ENCODE measurements at places on chromosomes 4 and X. TPM values are rescaled to one million over a fixed set of nuclear protein-coding genes. Genes with fewer than 3 reads are reported as not detected.

CNKSR2 gene
- 2.3 TPM for total RNA-seq

KIF4A gene
- 23.8 TPM for total RNA-seq

MAGEC1 gene
- total RNA-seq: not detected

FAM241A gene
- 0.81 TPM for total RNA-seq

MCF2 gene
- under 0.01 TPM for total RNA-seq

ZNF711 gene
- total RNA-seq: 1.8 TPM

TXK gene
- total RNA-seq: 0.13 TPM

POF1B gene
- total RNA-seq: not detected

GPR82 gene
- not detected for total RNA-seq

PABPC5 gene
- total RNA-seq: 0.76 TPM

EDA gene
- 0.51 TPM for total RNA-seq

TNIP3 gene
- 0.51 TPM for total RNA-seq

FGF5 gene
- 3.5 TPM for total RNA-seq

CTAG1B gene
- total RNA-seq: not detected

ARSJ gene
- total RNA-seq: 40.2 TPM

DGKK gene
- not detected for total RNA-seq

USP51 gene
- 3.3 TPM for total RNA-seq

G3BP2 gene
- 73.0 TPM for total RNA-seq

DMP1 gene
- total RNA-seq: not detected

HCFC1 gene
- total RNA-seq: 86.0 TPM

AIFM1 gene
- 16.9 TPM for total RNA-seq

RBM46 gene
- 0.81 TPM for total RNA-seq

PNCK gene
- total RNA-seq: 1.1 TPM

GYG2 gene
- total RNA-seq: 2.0 TPM

SYTL5 gene
- total RNA-seq: 0.16 TPM

PASD1 gene
- not detected for total RNA-seq

OPN1LW gene
- total RNA-seq: not detected

HHIP gene
- total RNA-seq: 30.3 TPM

GPR50 gene
- not detected for total RNA-seq

KIT gene
- 0.49 TPM for total RNA-seq

ZDHHC15 gene
- under 0.01 TPM for total RNA-seq
